CD4-positive, alpha-beta T cell treated with Interleukin-17A for 1 hour (primary cell): ENCODE measurements at places on chromosomes 4 and X.

- DNase-seq: no peak
Observed at GRCh38 chr4:157075401-157075800, 549 bp upstream of the GLRB start.

DNA sequence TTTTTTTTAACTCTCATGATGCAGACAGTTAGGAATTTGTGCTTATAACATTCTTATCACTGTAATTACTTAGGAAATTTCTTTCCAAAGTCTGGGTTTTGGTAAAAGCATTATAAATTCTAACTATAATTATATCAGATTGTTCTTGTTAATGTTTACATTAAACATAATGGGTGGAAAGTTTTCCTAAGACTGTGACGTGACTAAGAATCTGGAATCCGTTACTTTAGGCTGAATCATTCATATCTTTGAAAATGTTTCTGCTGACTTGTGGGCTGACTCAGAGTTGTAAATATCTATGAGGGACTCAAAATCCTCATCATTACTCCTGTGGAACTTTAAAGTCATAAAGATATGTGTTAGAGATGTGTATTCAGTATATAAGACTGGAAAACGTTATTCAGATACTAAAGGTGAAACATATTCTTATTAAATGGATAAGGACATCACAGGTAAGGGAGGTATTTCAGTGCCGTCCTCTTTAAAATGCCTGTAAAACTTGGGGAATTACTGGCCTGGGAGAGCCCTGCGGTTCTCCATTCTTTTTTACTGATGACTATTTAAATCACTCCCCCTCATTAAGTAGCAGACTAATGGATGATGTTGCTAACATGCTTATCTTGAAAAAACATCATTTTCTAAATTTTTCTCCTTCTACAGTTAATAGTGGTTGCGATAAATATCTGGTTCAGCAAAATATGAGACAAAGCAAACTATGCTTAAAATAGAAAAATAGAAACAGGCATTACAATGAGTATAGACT lies 159.0 kb downstream of the DCLK2 start:
- DNase-seq: no peak

GRCh38 chr4:95409127-95409526 lies 139.6 kb downstream of the UNC5C start:
- DNase-seq: no peak

GRCh38 chrX:30414144-30414543 lies 105.0 kb upstream of the NR0B1 start:
- DNase-seq: no peak

- no peak for DNase-seq
Observed at GRCh38 chr4:72496119-72496518, 72.9 kb downstream of the ADAMTS3 start.

- DNase-seq: no peak
Observed at GRCh38 chr4:157141976-157142375, 66.0 kb downstream of the GLRB start.

- DNase-seq: no peak
Observed at GRCh38 chr4:28702571-28702970, 1841.9 kb downstream of the STIM2 start.

DNA sequence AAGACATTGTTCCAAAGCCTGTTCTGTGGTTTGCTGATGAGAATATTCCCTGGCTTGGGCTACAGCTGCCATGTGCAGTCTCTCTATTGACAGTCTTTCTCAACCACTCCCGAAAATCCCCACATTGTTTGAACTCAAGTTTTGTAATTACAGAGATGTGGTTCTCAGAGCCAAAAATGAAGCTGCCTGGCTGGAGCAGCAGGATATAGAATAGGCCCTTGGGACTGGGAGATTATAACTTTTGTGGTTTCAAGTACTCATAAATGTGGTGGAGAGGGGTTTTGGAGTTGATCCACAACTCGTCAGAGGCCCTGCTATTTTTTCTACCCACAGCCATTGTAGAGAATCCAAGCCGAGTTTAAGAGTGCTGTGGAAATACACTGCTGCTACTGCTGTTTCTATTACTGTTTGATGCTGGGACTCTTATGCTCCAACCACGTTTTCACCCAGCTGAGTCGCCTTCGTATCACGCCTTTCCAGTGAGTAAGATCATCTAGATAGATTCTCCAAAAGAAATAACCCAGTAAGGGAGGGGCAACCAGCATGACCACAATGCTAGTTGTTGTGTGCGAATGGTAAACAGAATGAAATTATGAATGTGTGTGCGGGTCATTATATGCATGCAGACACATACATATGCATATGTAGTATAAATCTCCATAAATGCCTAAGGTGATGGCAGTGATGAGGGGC lies 57.1 kb upstream of the ATXN3L start:
- DNase-seq: no peak
